Suppressor macrophage treated with lipopolysaccharide for 1 hour (primary cell): ENCODE measurements at places on chromosomes 7 and 10.

DNA sequence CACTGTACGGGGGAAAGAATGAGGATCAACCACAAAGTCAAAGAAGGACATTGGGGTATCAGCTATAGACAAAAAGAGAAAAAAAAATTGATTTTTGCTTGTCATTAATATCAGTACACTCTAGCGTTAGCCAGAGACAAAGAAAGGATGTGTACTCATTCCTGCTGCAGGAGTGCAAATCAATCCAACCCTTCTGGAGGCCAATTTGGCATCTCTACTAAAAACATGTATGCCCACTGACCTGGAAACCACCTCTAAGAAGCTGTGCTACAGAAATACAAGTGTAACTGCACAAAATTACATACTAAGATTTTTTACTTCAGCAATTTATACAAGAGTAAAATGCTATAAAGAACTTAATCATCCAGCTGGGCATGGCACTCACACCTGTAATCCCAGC, 13.6 kb downstream of the NSMCE4A start:
- no peak for DNase-seq

DNA sequence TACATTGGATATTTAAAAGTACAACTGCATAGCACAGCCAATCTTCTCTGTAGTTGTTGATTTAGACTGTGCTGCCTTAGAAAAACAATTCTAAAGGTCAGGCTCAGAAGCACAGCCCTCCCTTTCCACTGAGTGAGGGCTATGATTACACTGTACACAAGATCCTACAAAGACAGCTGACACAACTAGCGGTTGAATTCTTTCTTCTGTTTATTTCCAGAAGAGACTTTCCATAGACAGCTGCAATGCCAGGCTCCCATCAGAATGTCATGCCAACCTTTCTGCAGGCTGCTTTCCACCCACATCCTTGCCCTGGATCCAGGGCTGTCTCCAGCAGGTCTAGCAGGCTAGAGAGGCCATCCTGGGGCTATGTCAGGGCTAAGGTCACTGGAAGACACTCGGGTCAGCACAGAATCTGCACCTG, 39.3 kb downstream of the FAM13C start:
- DNase-seq, result no peak

DNA sequence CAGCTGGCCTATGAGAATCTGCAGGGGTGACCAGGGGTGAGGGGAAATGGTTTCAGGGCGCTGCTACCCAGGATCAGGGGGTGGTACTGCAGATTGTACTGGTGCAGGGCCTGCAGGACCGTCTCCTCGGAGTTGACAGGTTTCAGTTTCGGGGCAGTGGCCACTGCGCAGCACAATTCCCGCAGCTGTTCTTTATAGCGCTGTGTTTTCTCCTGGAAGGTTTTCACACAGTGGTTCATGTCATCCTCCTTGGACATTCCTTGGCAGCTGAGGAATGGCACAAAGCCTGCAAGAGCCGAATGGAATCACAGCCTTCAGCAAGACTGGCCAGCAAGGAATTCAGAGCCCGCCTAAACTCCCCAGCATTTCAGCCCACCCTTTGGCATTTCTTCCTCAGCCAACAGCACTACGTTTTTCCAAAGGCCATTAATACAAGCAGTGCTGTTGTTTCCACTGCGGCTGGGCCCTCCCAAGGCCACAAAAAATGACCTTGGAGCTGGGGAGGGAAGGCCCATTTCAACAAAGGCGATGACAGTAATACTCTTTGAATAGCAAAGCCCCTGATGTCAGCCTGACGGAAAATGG, 44.9 kb downstream of the PNLIPRP2 start:
- DNase-seq, result no peak

GRCh38 chr7:150379441-150380379, 580 bp downstream of the ZNF775 start:
- peak; percentile 34 for DNase-seq

- DNase-seq, result no peak
Observed at GRCh38 chr7:770741-771166, 43.7 kb upstream of the PRKAR1B start.
